ENCODE measurements at places on chromosomes 6 and 20.

GRCh38 chr20:54014293-54014926, 56.0 kb downstream of the BCAS1 start:
- H3K36me3 ChIP-seq: no peaks in the 10 kb centered on the region
- no peak overlapping the region for H3K27ac ChIP-seq
- H3K27me3 ChIP-seq: peaks cover 12% of the 10 kb centered on the region
- H3K4me1 ChIP-seq: no peaks in the 10 kb centered on the region
- DNase-seq: no peak
- no peak overlapping the region for H3K4me3 ChIP-seq

DNA sequence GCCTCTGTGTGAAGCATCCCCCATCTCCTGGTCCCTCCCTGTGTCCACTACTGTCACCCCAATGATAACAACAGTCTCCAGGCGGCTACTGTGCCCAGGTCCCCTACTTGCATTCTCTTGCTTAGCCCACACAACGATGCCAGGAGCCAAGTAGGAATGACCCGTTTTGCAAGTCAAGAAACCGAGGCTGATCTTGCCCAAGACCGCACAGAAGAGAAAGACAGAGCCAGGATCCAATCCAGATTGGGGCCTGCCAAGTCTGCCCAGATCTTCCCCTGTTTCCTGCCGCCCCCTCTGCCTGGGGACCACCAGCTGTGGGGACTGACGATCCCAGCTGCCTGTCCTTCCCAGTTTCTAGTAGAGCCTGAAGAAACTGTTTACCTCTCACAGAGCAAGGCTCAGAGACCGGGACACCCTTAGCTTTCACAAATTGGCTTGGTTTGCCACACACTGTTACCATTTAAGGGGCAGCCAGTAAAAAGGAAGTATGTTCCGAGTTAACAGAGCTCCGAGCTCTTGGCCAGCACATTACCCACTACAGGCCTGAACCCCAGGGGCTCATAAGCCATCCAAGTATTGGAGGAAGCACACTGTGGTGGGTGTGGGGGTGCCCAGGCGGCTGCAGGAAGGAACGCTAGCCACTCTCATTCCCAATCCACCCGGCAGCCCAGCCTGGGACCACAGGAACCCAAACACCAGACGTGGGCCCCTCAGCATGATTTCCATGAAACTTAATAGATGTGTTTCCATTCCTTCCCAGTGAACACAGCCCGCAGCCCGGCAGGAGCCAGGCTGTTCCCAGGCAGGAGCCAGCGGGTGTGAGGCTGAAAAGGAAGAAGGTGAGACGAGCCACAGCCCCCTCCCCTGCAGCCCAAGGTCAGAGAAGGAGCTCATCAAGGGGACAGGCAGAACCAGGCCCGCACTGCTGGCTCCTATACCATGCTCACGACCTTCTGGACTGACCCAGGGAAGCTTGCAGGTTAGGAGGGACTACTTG, 7.9 kb downstream of the KIAA1755 start:
- no peak overlapping the region for H3K4me3 ChIP-seq
- H3K36me3 ChIP-seq: no peaks in the 10 kb centered on the region
- H3K27ac ChIP-seq: no peak overlapping the region

DNA sequence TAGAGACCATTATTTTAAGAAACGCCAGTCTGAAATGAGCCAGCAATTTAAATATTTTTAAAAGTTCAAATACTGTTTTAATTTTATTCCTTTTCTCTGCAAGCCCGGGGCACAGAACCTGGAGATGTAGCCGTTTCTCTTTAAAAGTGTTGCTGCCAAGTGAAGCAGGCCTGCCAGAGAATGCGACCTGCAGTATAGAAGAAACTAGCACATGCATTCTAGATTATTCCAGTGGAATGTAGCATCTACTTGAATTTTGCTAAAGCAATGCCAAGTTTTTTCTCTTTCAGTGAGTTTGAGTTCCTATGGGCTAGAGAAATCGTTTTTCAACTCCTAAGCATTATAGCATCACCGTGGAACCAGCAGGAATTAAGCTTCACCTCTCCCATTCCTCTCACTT, 101.3 kb downstream of the QRSL1 start:
- no peaks in the 10 kb centered on the region for H3K36me3 ChIP-seq
- H3K4me1 ChIP-seq: no peaks in the 10 kb centered on the region
- H3K27me3 ChIP-seq: peaks cover 12% of the 10 kb centered on the region
- H3K4me3 ChIP-seq: no peak overlapping the region
- H3K27ac ChIP-seq: no peak overlapping the region

DNA sequence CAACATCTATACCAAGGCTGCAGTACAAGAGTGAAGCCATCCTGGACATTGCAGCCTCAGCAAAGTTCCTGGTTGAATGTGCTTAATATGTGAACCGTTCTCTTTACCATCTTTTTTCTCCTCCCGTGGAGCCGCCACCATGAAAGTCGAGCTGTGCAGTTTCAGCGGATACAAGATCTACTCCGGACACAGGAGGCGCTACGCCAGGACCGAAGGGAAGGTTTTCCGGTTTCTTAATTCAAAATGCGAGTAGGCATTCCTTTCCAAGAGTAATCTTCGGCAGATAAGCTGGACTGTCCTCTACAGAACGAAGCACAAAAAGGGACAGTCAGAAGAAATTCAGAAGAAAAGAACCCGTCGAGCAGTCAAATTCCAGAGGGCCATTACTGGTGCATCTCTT, 8.4 kb upstream of the LINC00237 start:
- no peak for DNase-seq
- no peak overlapping the region for H3K4me3 ChIP-seq
- peaks cover 4% of the 10 kb centered on the region for H3K27me3 ChIP-seq
- no peaks in the 10 kb centered on the region for H3K4me1 ChIP-seq

All from DND-41 (cell line).